CD4-positive, alpha-beta T cell treated with Interferon gamma for 1 hour (primary cell): ENCODE measurements at places on chromosomes 7 and 10.

- no peak for DNase-seq
Measured at GRCh38 chr7:107938456-107939250, 47.7 kb downstream of the DLD start.

GRCh38 chr7:18405726-18406125, 89.8 kb upstream of the HDAC9 start:
- DNase-seq, result no peak

GRCh38 chr10:104233817-104234216, 1.7 kb upstream of the CFAP43 start:
- no peak for DNase-seq

- DNase-seq, result no peak
Measured at GRCh38 chr10:17655567-17656146, 11.7 kb downstream of the STAM start.

- DNase-seq, result no peak
Measured at GRCh38 chr7:156652886-156653568, 12.5 kb downstream of the RNF32 start.

DNA sequence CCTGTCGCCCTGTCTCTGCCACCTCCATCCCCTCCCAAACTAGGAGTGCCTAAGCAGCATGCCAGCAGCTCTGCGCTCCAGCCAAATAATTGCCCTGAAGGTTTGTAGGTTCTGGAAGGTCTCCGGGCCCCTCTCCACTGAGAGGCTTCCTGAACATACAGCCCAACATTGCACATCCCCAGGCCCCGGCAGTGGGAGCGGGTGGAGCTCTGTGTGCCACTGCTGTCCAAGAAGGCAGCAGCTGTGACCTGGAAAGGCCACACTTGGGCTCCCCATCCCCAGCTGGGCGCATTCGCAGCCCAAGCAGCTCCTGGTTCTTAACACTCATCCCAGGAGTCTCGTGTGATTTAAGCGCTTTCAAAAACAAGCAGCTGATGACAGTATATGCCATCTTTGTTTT, 95.7 kb downstream of the COL13A1 start:
- no peak for DNase-seq

GRCh38 chr7:30531286-30531685, 26.7 kb upstream of the GGCT start:
- no peak for DNase-seq

DNA sequence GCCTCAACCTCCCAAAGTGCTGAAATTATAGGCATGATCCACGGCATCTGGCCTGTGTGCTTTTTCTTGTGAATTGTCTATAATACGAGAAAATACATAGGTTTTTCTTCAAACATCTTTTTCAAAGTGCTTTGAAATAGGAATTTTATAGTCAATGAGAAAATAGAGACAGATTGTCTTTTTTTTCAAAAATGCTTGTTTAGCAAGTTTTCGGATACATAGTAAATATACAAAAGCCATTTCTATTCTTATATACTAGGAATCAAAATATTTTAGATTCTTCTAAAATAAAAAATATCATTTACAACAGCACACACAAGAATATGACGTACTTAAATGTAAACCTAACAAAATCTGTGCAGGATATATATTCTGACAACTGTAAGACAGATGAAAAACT, 1.6 kb upstream of the LYZL2 start:
- no peak for DNase-seq

- DNase-seq, result no peak
Measured at GRCh38 chr10:110957606-110958005, 38.2 kb downstream of the SHOC2 start.

GRCh38 chr7:139224219-139224618, 6.8 kb upstream of the UBN2 start:
- no peak for DNase-seq

DNA sequence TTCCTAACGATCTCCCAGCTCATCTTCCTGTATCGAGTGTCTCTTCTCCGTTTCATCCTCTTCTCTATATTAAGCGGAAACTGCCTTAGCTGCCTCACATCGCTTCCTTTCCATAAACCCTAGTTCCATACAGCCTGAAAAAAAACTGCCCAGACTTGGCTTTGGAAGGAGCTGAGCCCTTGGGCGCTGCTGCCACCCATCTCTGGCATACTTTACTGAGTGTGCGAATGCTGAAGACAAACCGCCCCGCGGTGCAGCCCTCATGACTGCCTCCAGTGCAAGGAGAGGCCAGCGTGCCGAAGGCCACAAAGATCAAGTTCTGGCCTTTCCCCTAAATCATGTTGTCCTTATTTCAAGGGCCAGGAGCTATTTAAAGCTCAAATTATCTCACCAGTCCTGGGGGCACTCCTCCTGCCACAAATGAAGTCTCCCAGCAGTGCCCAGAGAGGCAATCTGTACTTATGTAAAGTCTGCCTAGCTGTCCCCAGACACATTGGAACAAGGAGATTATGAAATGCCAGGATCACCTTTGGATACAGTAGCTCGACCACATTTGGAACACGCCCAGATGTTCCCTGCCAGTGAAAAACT, 25.2 kb downstream of the YWHAG start:
- no peak for DNase-seq

- DNase-seq, result peak; percentile 17
Measured at GRCh38 chr7:90111-91063, 102.0 kb upstream of the FAM20C start.

DNA sequence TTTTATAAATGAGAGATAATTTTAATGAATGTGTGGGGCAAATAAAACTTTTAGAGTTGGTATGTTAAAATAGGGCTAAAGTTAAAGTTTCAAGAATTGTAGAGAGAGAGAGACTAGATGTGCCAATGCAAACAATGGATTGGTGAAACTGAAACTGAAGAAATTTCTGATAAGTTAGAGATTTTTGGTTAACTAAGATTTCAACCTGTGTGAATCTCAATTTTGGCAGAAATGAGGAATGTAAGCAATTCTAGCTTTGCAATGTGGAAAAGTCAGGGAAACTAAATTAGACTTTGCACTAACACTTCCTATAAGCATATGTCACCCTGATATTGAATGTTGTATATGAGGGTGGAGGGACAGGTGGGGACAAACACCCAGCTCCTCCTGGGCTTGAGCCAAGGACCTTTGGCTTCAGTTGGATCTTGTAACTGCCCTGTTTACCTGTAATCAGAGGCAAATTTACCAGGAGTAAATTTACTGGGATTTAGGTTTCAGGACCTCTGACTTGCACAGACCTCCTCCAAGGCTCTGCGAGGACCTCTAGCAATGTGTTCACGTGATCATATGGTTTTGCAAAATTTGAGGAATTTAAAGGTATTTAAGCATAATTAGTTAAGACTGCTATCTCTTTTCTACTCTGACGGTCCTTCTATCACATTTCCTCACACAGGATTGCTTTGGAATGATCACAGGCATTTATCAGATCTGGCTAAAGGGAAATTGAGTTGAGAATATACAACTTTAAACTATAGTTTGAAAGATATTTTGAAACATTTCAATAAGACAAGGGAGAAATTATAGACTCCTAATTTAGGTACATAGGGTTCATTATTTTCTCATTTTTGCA, 33.1 kb upstream of the RPA3 start:
- DNase-seq, result no peak
